HuH-7 (cell line): ENCODE measurements at places on chromosomes 5 and 9.

GRCh38 chr5:93476251-93476742 is 104.7 kb downstream of the NR2F1-AS1 start:
- DNase-seq, result peak; percentile 8

DNA sequence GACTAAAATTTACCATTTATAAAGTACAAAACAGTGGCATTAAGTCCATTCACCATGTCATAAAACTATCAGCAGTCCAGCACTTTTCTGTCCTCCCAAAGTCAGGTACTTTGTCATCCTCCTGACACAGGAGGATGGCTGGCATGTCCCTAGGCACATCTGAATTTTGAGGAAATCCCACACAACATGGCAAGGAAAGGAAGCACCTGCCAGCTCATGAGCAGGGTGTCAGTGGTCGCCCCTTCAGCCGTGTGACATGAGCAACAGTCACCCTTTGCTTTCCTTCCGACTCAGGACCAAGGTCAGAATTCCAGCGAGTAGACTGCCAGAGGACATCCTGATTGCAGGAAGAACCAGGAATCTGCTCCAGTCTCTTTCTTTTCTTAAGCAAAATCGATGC is 77.1 kb downstream of the PPARGC1B start:
- DNase-seq, result no peak

DNA sequence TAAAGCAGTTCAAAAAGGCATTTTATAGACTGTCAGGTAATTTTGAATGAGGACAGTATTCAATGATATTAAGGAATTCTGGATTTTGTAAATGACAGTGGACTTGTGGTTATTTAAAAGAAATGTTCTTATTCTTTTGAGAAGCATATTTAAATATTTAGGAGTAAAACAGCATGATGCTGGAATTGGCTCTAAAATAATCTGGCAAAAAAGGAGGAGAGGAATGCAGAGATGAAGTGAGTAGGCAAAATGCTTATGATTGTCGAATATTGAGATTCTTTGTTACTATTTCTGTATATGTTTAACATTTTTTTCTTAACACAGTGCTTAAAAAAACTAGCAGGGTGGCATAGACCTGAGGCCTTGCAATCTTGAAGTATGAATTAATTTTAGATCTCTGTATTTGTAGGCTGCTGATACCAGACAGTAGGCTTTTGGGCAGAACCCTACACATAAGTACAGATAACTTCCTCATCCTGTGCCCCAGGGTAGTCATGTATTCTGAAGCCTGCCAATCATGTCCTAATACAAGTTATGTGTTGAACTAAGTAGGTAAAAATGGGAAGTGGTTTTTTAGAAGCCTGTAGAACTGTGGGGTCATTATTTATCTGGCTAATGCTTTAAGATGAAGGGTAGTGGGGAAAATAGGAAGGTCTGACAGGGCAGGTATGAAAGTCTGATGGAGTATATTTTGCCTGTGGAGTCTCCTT is 9.4 kb downstream of the CD180 start:
- DNase-seq, result no peak

DNA sequence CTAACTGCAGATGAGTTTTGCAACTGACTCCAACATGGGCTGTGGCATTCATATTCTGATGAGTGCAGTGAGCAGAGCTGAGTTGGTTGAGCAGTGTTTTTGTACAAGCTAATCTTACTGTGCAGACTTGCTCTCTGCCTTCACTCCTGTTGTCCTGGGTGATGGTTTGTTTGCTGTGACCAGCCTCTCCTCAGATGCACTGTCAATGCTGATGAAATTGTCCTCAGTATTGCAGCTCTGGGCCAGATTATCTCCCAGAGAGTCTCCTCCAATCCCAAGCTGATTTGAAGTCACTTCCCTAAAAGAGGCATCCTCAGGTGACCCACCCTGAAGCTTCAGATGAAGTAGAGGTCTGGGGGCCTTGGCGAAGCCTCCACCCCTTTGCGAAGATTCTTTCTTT is 581.8 kb downstream of the ACTL7B start:
- DNase-seq, result no peak

DNA sequence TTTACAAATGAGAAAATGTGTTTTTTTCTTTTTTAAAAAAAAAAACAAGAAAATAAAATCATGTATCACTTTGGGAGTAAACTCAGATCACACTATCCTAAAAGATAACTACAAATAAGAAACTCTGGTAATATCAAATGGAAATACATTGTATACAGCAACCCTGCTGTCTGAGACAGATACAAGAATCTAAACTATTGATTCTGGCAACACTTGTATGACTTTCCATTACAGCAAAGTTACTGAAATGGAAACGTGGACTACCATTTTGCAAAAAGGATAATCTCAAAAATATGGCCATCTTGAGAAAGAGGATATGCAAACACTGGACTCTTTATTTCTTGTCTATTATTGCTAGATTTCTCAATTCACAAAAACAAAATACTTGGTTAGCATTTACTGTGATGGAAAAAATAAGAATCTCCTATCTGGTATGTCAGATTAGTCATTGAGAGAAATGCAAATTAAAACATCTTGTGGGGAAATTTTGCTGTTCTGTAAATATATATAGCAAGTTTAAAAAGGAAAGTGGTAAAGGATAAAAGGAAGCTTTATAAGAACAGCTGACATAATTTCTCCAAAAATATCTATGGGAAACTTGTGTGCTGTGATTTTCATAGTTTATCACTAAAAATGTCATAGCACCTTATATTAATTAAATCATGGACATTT is 112.9 kb upstream of the FER start:
- DNase-seq, result no peak

GRCh38 chr5:153959134-153959957 is 79.4 kb downstream of the FAM114A2 start:
- DNase-seq, result no peak

DNA sequence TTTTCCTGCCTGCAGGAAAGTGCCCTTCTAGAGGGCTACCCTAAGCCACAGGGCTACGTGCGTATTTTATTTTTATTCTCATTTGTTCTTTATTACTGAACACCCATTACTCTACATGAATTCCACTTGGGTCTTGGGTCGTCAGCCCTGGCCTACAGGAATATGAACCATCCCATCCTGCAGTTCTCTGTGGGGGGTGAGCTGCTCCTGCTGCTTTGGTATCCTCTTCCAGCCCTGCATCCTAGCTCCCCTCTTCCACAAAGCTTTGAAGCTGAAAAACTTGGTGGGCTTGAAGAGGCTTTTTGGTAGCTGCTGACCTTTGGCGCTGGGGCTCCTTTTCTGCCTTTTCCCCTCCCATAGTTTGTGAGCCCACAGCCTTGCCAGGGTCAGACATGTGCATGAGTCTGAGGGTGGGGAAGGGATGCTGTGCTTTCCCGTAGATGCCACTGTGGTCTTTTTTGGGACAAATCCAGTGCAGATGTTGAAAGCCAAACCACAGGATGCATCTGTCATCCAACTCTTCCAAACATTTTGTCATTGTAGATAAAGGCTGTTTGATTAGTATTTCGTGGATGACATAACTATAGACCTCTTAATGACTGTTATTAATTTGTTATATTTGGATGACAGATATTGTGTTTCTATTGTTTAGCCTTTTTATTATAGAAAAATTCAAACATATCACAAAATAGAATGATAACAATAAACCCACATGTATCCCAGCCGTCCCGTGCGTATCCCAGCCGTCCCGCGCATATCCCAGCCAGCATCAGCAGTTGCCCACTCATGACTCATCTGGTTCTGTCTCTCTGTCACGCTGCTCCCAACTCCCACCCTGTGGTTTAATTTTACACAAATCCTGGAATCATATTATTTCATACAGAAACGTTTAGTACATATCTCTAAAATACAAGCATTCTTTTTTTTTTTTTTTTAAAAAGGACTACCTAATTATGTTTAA is 43.9 kb downstream of the SLC46A2 start:
- no peak for DNase-seq

DNA sequence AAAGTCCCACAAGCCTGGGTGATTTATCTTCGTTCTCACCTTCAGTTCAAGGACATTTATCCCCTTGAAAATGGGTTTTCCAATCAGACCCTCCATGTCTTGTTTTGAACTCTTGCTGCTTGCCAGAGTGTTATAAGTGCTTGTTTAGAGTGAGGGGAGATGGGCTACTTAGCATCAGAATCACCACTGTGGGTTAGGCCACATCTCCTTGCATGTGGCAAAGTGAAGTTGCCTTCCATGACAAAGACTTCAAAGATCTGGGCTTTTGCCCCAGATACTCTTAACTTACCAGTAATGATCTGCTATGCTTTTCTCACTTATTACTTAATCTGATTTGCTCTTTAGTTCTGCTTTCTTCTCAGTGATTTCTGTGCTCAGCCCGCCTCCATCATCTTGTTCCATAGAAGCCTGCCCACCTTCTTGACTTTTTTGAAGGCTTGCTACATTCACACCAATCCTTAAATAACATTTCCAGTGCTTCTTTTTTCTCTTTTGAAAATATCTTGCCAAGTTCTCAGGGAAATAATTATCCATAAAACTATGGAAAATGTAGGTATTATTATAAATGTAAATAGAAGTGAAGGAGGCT is 39.0 kb downstream of the GPR21 start:
- no peak for DNase-seq

DNA sequence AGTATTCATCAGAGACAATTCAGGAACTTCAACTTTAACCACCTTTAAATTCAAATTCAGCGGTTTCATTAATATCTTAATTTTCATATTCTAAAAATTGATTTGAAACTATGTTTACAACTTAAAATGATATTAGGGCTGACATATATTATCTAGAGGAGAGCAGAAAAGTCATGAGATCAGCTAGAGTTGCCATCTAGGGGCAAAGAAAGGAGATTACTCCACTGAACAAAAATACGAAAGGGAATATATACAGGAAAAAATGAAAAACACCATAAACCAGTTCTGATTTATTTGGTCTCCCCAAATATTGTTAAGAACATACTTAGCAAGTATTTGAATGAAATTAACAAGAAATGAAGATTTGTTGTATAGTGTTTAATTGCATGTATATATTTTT is 946.3 kb downstream of the DTWD2 start:
- DNase-seq, result no peak

- no peak for DNase-seq
Observed at GRCh38 chr9:110509792-110510191, 69.7 kb downstream of the SVEP1 start.

DNA sequence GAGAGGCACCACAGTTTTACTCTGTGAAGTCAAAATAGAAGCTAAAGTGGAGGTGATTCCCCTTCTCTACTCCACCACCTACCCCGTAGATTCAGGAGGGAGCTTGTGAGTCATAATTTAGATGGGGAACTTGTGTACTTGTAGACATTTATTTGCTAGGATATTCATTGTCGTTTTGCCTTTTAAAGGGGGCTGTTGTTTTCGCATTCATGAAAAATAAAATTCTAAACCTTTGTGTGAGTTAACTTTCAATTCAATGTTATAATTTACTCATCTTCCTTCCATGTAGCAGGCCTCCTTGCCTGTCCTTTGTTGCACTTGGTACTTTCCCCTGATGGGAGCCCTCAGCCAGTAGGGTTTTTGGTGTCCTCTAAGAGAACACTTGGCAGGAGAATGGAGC is 22.0 kb downstream of the SECISBP2 start:
- DNase-seq, result no peak

GRCh38 chr5:120621339-120621738 is 157.2 kb downstream of the PRR16 start:
- DNase-seq, result no peak

DNA sequence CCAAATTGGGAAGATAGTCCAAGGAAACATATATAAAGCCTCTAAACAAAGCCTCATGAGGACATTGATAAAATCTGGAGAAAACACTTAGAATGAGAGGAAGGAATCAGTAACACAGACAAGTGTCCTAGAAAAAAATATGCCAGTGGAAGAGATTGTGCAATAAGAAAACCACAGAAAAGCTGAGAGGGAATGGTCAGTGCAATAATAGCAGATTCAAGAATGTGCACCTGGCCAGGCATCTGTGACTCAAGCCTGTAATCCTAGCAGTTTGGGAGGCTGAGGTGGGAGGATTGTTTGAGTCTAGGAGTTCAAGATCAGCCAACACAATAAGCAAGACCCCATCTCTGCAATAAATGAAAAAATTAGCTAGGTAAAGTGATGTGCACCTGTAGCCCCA is 691.2 kb upstream of the CDH6 start:
- no peak for DNase-seq

DNA sequence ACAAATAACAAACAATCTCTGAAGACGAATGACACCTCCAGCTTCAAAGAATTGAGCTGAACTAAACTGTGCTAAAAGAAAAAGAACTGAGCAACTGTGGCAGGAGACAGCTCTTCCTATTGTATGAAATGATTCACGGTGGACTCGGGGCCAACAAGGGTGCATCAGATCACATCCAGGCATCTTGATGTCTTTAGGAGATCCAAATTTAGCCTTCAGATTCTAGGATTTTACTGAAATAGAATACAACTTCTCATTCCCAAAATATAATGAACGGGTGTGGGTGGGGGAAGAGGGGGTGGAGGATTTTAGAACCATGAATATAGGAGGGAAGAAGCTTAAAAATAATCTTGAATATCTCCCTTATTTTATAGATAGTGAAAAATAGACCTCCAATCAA is 631.8 kb downstream of the ELAVL2 start:
- no peak for DNase-seq

DNA sequence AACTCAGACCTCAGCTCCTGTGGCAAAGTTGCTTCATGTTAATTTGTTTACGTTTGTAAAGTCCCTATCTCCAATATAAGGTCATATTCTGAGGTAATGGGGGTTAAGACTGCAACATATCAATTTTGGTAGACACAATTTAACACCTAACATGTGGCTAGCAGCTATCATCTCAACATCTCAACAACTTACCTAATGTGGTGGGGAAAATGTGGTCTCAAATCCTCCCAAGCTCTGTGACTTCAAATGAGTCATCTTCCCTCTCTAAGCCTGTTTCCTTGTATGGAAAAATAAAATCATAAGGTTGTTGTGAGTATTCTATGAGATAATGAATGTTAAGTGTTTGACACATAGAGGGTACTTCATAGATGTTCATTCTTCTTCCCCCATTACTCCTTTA is 443.3 kb downstream of the CDK5RAP2 start:
- DNase-seq, result no peak

DNA sequence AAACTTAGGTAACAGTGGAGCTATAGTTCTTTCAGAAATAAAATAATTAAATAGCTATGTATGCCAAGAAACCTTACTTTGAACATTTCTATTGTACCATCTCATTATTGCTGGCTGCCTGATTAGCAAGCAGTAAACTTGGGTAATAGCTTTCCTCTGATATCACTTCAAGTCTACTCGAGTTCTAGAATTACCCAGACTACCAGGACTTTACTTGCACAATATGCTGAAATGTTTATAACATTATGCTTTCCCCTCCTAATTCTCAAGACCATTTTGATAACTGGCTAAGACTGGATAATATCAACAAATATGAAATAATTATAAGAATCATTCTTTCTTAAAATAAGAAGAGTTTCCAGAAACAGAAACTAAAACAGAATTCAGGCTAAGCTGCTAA is 512.6 kb downstream of the RAB3C start:
- DNase-seq, result no peak

- no peak for DNase-seq
Observed at GRCh38 chr9:86892576-86892975, 54.7 kb downstream of the GAS1 start.

- DNase-seq, result no peak
Observed at GRCh38 chr5:82306151-82306550, 28.0 kb upstream of the RPS23 start.
